ENCODE measurements at places on chromosomes 11 and 22.

DNA sequence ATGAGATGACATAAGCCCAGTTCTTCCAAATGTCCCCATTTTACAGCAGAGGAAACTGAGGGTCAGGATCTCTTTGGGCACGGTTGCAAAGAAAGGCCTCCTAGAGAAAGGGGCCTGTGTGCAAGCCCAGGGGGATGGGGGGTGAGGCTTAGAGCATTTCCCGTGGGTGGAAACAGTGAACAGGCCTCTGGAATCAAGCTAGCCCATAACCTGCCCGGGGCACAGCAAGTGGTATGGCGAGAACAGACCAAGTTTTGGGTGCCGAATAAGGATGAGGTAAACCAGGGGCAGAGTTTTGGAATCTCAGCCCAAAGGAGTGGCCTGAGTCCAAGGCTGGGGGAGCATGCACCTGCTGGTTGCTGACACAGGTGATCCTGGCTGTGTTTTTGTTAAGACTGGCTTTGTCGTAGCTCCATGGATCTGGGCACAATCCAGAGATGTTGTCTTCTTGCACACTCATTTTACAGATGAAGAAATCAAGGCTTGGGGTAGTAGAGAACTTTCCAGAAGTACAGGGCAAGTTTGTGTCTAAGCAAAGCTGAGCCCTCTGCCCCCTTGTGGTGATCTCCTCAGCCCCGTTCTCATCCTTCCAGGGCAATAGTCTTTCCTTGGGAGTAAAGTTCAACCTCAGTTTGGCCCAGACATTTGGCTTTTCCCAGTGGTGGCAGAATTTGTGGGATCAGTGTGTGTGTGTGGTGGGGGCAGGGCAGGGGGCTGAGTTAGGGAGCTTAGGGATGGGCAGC, 53.5 kb upstream of the MYEOV start:
- DNase-seq, result no peak

- peak; percentile 67 for DNase-seq
Observed at GRCh38 chr11:105177658-105178057, 38.1 kb upstream of the CARD18 start.

DNA sequence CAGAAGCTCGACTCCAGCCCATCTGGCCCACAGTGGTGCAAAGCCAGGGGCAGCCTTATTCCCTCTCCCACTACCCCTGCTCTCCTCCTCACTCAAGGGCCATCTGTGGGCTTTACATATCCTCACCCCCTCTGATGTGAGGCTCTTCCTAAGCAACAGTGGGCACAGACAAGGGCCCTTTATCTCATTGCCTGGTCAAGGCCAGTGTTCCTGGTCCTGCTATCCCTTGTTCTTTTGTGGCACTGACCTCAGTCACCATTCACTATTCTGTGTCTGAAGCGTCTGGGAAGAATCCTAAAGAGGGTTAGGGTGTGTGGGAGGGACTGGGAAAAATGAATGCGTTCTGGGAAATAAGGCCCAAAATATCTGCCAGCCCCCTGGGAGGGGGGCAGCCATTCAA, 7.3 kb downstream of the DNAL4 start:
- DNase-seq, result no peak

DNA sequence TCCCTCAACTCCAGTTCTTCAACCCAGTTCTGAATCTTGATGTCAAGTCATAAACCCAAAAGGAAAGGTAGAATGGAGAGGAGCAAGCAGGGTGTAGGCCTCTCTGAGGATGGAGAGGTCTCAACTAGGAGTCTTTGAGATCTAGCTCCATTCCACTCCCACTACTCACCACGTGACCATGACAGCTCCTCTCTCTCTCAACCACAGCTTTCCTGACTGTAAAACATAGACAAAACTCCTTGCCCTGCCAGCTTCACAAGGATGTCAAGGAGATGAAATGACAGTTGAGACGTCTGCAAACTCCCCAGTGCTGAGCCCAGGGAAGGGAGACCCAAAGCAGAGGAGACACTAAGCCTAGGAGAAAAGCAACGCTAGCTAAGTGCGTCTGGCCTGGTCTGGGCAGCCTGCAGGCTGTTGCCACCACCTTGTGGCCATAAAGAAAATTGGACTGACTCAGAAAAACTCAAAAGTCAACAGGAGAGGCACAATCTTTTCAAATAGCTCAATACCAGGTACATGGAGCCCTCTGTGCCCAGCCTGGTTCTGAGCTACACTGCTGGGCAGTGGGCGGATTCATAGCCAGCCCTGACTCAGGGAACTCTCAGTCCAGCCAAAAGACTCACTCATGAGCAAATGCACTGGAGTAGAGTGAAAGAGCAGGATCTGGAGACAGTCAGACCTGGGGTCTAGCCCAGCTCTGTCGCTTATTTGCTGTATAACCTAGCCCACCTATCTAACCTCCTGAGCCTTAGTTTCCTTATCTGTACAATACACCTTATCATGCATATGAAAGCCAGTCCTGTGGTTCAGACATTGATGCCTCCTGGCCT, 3.4 kb downstream of the CLPB start:
- no peak for DNase-seq

DNA sequence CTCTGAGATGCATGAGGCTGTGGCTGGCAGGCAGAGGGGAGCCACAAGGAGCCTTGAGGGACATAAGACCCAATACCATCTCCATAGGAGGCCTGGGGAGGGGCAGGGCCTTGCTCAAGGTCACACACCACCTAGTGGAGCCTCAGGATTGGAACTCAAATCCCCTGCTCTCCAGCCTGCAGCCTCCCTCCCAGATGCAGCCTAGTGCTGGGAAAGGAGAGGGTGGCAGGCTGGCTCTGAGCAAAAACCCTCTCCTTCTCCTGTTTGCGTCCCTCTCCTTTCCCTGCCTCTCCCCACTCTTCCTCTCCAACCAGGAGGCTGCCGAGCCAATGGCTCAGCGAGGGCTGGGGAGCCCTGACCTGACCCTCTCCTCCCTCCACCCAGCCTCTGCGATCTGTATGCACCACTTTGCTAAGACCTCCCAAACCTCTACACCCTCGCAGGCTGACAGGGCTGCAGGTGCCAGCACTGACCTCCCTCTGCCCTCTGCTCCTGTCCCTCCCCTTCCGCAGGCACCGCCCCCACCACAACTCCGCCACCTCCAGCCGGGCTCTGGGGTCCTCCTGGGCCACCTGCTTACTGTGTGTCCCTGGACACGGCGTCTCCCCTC, 14.7 kb downstream of the IGLL1 start:
- no peak for DNase-seq

- DNase-seq, result no peak
Observed at GRCh38 chr22:39658806-39659463, 88.4 kb downstream of the CACNA1I start.

- no peak for DNase-seq
Observed at GRCh38 chr22:26330971-26331625, 98.0 kb upstream of the ASPHD2 start.

DNA sequence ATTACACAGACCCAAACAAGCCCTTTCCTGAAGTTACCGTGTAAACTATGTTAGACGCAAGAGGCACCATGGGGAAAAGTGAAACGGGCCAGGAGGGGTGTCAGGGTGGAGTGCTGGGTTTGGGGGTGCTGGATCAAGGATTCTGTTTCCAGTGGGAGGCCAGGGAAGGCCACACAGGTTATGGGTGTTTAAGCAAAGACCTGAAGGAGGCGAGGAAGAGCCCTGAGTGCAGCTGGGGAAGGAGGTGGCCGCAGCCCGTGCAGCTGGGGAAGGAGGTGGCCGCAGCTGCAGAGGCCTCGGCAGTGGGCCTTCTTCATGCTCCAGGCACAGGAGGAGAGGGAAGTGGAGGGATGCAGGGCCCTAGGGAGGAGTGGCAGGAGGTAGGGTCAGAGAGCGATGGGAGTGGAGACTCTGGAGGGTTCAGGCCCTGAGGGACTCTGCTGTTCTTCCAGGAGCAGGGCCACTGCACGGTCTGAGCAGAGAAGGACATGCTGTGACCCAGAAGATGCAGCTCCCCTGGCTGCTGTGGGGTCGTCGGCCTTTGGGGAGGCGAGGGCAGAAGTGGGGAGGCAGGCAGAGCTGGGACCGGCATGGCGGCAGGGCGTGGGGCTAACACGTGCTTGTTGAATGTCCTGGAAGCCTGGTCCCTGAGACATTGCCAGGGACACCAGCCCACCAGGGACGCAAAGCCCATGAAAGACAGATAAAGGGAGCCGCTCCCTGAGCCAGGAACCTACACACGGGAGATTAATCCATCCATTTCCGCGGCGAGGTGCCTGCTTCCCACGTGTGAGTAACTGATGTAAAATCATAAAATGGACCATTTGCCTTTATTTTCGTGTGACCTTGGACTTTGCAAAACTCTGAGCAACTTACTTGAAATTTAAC, 1049.1 kb downstream of the BRD1 start:
- no peak for DNase-seq

DNA sequence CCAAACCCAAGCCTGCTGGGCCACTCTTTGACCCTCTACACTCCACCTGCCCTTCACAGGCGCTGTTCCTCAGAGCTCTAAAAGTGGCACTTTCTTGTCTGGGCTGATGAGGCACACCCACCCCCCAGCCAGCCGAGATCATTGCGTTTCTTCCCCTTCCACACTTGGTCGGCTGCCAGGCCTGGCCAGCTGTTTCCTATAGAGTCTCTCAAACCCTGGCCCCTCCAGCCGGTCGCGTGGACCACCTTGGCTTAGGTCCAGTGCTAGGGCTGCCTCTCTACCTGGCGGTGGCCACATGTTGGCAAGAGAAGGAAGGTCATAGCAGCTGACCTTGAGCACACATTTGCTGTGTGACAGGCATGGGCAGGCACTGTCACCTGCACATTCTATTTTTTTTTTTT, 60.6 kb downstream of the PPP6R2 start:
- no peak for DNase-seq

- no peak for DNase-seq
Observed at GRCh38 chr11:9267680-9268079, 2.5 kb upstream of the DENND5A start.

- DNase-seq, result no peak
Observed at GRCh38 chr11:29623144-29623722, 393.6 kb downstream of the KCNA4 start.

DNA sequence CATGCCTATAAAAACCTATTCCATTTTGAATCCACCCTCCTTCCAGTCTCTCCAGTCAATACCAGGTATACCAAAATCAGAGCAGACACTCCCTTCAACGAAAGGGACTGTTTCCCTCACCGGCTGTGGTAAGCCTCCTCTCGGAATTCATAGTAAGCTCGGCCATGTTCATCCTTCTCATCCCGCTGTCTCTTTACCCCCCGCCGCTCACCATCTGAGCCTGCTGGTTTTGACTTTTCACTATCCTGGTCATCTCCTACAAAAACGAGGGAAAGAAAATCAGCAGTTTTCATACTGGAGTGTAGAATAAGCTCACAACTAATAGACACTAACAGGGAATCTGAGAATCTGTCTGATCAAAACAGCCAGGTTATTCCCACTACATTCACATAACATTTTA, 3.1 kb downstream of the HNRNPUL2 start:
- no peak for DNase-seq

- DNase-seq, result no peak
Observed at GRCh38 chr11:69513663-69514224, 32.3 kb downstream of the LINC01488 start.

DNA sequence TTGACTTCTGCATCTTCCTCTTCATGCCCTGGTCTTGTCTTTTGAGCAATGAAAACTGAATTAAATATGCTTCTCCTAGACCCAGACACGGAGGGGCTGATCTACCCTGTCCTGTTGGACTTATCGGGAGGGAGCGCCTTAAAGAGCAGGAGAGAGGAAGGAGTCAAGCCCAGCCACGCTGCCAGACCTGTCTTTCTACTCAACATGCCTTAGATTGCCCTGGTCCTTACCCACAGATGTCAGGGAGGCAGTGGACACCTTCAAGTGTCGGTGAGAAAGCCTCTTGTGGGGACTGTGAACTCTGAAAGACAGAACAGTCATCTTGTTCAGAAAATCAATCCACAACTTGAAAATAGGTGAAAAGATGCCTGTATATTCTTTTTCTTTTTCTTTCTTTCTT, 61.8 kb downstream of the IRAG1 start:
- DNase-seq, result no peak

- DNase-seq, result no peak
Observed at GRCh38 chr11:62652161-62653006, 718 bp downstream of the INTS5 start.

DNA sequence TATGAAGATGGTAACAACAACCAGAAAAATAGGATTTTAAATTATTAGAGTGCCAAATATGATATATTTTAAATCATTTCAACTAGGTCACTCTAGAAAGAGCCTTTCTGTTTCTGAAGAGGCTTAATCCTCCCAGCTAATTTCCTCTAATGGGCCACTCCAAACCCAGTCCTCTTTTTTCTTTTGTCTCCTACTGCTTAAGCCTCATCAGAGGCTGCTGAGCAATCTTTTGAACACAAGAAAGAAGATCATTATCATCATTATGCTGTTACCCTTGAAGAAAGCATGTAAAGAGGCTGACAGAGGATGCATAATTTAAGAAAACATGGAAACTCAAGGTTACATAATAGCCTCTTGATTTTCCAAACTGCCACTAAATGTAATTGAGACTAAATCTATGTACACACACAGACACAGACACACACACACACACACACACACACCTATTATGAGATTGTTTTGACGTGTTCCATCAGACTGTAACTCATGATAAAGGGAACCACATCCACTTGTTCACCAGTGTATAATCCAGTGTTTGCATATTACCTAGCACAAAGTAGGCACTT, 519.6 kb downstream of the METTL15 start:
- DNase-seq, result no peak

DNA sequence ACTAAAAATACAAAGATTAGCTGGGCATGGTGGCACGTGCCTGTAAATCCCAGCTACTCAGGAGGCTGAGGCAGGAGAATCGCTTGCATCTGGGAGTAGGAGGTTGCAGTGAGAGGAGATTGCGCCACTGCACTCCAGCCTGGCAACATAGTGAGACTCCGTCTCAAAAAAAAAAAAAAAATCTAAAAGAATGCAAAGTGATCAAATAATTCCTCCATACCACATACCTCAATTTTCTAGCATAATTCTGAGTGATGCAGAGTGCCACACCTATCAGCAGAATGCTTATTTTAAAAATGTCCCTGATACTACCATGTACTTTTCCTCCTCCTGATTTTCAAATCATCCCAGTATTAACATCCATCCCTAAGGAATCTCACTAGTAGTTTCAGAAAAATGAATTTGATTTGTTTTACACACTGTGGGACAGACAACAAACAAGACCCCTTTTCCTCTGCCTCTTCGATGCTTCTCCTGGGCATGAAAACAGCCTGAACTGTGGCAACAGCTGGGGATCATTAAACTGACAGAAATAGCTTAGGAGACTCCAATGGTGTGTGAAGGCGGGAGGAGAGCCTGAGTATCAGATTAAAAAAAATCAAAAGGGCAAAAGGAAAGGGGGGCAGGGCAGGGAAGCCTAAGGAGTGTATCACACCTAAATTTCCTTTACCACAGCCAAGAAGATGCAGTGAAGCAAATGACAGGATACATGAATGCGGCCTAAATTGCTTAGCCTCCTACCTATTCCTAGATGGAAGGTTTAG, 114.7 kb downstream of the SGSM3 start:
- no peak for DNase-seq

- no peak for DNase-seq
Observed at GRCh38 chr11:13942971-13943381, 19.5 kb upstream of the SPON1 start.

GRCh38 chr11:124193221-124194010, 10.3 kb downstream of the OR10D3 start:
- no peak for DNase-seq
